AG08395 (cell line): ENCODE measurements at places on chromosomes 16 and 17.
A peak's percentile ranks its signal among the peaks of the same experiment; 100 is the strongest.

DNA sequence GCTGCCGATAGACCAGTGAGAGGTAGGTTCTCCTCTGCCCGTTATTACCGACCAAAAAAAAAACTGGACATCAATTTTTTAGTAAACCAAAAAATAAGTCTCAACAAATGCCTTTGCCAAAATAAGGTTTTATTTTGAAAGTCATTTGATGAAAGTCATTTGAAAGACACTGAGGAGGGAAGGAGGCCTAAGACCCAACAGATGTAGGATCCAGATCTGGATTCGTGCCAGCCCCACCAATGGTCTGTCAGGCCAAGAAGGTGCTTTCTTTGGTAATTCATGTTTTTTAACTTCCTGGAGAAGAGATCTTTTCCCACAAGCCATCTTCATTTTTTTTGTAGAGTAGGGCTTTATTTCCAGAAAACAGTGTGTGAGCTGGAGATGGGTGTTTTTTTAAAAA, 18.1 kb downstream of the NTAN1 start:
- DNase-seq = no peak

- DNase-seq = no peak
Observed at GRCh38 chr17:13609941-13610340, 8.2 kb upstream of the HS3ST3A1 start.

- DNase-seq = no peak
Observed at GRCh38 chr16:49589544-49590031, 216.0 kb downstream of the C16orf78 start.

DNA sequence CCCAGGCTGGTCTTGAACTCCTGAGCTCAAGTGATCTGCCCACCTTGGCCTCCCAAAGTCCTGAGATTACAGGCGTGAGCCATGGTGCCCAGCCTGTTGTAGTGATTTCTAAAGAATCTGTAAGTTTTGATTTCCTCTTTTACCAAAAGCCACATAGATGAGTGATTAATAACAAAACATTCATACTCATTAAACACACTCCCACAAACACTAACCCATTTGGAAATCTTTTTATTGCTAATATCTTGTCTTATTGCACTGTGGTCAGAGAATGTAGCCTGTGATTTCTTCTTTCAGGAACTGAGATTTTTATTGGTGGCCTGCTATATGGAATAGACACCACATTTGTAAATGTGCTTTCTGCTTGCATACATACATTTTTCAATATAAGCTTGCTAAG, 31.6 kb downstream of the MYH10 start:
- no peak for DNase-seq

GRCh38 chr17:19457046-19457445, 46.0 kb downstream of the RNF112 start:
- no peak for DNase-seq

GRCh38 chr16:27400751-27401620, 988 bp upstream of the IL21R start:
- DNase-seq = peak; percentile 62

DNA sequence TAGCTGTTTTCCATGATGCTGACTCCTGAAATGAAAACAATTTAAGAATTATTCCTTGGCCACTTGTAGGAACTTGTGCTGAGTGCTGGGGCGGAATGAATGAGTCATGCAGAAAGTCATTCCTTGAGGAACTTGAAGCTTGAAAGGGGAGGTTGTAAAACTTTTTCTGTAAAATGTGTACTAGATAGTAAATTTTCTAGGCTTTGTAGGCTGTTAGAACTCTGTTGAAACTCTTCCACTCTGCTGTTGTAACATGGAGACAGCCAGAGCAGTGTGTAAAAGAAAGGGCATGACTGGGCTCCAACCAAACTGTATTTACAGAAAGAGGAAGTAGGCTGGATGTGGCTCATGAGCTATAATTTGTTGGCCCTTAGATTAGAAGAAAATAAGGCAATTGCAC, 46.1 kb downstream of the ABCA8 start:
- peak; percentile 83 for DNase-seq

DNA sequence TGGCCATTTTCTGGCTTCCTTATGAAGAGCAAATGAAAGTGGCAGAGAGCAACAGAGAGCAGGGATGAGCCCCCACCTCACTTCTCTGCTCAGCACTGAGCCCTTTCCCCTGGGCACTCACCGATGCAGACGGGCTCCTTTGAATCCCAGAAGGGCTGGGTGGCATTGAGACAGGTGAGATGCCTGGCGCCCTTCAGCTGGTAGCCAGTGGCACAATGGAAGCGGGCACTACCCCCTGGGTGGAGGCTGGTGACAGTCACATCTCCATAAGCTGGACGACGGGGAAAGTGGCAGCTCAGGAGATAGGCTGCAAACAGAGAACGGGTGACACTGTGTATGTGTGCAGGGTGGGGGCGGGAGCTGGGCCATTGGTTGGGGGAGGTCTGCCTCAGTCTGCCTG, 12.5 kb upstream of the PHF12 start:
- DNase-seq = no peak

DNA sequence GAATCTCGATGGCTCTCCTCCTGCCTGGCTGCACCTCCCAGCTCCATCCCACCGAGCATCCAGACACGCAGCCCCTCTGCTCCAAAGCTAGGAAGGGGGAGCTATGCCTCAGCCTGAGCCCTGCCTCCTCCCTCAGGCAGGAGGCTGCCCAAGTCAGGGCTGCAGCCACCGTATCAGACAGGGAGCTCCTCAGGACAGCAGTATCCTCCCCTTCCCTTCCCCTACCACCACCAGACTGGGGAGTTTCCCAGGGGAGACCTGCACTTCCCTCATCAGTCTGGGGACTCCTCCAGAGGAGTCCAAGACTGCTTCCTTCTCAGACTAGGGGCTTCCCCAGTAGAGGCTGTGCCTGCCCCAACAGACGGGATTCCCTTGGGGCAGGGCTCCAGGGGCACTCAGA, 17.5 kb downstream of the TMEM132E start:
- no peak for DNase-seq

DNA sequence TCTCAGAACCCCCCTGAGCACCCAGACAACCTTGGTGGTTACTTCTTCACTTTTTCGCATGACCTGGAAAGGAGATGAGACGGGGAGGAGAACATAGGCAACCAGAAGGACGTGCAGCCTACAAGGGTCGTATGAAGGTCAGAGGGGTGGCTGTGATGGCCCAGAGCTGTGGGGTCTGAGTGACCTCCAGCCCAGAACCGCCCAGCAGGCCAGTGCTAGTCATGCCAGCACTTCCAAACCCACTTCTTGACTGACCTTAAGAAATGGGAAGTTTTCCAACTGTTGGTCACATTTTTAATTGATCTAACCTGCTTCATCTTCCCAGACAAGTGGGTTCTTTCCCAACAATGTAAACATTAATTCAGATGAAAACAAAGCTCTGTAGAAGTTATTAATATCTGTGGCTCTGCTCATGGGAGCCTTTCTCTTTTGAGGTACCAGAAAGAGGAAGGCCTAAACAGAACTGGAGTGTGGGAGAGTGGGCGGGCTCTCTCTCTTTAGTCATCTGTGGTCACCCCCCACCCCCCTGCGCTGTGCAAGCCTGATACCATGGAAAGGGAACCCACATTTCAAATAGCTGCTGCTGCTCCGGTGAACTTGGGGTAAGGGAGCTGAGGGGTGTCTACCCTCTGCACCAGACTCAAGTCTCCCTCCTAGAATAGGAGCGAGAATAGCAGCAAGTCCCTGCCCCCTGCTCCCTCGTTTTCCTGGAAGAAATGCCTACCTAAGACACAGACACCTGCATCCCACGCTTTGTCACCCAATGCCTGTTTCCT, 101.6 kb downstream of the RAB11FIP4 start:
- DNase-seq = no peak

DNA sequence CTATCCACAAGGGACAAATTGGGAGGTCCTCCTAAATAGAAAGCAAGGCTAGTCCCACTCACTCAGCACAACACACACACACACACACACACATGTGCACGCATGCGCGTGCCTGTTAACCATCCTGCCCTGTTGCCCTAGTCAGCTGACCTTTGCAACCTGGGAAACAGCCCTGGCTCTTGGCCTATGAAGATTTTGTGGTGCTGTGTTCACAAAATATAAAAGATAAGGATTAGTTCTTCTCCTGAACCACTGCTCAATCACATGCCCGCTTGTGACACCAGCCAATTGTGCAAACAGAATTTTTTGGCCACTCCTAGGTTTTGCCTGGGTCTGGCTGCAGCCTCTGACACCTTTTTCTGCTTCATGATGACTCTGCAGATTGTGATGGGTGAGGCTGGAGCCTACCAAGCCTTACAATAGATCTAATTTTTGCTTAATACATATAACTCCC, 3.3 kb upstream of the CES1 start:
- no peak for DNase-seq

DNA sequence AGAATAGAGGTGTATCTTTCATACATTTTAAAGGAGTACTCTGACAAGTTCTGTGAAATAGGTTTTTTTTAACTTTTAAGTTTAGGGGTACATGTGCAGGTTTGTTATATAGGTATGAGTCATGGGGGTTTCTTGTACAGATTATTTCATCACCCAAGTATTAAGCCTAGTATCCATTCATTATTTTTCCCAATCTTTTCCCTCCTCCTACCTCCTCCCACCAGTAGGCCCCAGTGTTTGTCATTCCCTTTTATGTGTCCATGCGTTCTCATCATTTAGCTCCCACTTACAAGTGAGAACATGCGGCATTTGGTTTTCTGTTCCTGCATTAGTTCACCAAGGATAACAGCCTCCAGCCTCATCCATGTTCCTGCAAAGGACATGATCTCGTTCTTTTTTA, 175.5 kb downstream of the CYB561 start:
- DNase-seq = no peak

DNA sequence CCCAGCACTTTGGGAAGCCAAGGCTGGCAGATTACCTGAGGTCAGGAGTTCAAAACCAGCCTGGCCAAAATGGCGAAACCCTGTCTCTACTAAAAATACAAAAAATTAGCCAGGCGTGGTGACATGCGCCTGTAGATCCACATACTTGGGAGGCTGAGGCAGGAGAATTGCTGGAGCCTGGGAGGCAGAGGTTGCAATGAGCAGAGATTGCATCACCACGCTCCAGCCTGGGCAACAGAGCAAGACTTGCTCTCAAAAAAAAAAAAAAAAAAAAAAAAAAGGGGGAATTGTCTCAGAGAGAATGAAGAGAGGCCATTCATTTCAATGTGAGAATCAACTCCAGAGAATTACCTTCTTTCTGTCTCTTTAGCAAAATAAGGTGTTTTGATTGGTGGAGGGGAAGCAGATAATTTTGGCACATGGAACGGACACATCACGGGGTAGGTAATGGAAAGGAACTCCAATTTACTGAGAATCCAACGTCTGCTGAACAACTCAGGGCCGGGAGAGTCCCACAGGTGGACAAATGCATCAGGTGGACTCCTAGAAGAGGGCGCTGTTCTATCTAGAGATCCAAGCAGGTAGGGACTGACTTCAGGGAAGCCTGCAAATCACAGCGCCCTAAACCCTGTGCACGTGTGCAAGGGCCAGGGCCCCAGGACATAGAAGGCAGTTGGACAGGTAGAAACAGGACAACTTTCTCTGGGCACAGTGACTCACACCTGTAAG, 77.5 kb downstream of the BMERB1 start:
- DNase-seq = no peak

GRCh38 chr17:48577946-48578615, at the start of gene HOXB4:
Gene HOXB4, minus strand, starts transcription at chr17:48578350. Its CDS starts 31 bp downstream, at chr17:48578319.
- DNase-seq = no peak

- no peak for DNase-seq
Observed at GRCh38 chr17:33511670-33512069, 218.6 kb upstream of the ASIC2 start.

GRCh38 chr17:39828443-39828842, 35.7 kb downstream of the IKZF3 start:
- no peak for DNase-seq
